ENCODE measurements at places on chromosomes 1 and 21.

- no peak for DNase-seq
These were observed 6.5 kb upstream of the IL6R start for GRCh38 chr1:154398678-154399077.

DNA sequence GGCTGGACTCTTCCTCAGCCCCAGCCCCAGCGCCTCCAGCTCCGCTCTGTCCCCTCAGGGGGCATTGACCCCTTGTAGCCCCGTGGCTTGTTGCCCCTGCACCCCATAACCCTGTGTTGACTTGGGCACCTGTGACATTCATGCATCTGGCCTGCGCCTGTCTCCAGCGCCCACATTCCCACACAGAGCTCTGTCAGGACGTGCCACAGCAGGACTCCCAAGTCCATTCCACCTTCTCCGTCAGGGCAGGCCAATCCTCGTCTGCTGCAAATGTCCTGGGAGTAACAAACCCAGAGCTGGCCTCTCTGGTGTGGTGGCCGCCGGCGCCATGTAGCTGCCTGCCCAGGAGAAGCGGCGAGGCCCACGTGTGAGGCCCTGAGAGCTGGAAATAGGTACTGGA, 60.6 kb downstream of the AGPAT3 start:
- no peak for DNase-seq

DNA sequence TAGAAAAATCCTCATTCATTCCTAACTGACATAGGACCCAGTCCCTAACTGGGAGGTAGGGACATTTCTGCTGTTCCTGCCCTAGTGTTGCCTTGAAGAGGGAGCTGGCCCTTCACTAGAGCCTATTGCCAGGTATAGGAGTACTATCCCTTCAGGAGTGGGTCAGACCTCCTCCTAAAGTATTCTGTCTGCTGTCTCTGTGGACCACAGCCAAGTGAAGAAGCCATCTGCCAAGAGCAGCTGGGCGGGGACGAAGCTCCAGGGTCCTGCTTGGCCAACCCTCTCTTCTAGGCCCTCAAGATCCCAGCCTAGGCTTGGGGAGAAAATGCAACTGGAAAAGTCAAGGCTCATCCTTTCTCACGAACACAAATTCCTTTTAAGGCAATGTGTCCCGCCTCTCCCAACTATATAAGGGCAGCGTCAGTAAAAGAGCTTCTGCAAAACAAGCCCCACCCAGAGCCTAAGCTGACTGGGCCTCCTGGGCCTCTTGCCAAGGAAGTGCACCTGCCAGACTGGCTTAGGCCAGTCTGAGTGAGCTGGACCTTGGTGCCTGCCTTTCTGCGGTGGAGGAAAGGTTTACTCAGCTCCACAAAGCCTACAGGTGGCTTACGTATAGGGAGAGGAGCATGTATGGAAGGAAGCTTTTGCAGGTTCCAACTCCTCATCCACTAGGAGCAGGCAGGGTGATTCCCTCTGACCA, 638 bp upstream of the TUFT1 start:
- DNase-seq: no peak

DNA sequence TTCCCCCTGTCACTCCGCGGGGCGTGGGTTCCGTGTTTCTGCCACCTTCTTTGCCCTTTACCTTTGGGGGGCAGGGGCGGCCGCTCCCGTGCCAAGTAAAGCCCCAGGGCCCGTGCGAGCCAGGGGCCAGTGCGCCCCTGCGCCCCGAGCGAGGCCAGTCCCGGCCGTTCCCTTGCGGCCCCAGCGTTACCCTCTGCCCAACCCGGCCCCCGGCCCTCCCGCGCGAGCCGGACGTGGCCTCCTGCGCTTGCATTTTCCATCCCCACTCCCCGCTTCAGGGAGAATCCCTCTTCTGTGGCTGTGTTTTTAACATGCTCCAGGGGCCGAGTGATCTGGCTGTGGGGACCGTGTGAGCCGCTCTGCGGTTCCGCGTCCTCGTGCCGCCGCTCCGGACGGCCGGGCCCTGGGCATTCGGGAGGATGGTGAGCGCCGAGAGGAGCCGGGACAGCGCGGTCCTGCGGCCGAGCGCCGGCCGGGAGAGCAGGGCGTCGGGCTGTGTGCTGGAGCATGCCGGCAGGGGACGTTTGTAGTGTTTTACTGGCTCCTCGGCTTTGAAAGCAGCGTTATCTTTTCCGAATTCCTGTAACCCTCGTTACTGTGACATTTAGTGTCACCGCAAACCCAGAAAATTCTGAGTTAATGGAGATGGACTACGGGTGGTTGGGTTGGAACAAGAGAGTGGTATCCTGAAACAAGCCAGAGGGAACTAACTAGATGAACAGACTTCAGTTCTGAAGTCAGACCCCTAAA, 1.0 kb downstream of the GALNT2 start:
- no peak for DNase-seq

DNA sequence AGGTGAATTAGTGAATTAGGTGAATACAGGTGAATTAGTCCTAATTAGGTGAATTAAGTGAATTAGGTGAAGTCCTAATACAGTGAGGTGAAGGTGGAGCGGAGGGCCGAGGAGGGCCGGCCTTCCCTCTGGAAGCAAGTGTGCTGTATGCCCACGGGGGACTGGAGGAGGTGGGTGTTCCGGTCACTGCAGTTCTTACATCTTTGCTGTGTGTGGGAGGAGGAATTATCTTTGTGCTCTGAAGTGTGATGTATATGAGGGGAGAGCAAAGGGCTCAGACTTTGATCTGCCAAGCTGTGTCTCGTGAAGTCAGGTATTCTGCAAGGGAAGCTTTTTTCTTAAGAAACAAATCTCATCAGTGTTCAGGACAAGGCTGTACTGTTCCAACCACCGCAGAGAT, 45.4 kb downstream of the AGPAT3 start:
- no peak for DNase-seq

DNA sequence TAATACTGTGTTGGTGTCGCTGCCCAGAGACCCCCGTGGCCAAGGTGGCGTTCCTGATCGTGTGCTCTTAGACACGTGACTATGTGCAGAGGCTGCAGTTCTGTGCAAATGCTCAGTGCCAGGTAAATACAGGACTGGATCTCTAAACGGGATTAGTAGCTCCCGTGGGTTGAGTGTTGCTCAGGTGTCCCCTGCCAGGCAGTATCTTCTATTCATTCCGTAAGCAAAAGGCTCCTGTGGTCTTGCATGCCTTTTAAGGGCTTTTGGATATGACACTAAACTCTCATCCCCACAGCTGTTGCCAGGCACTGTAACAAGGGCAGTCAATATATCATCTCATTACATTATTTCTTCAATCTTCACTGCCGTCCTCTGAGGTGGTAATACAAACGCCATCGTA, 94.2 kb upstream of the MAP1LC3C start:
- no peak for DNase-seq

DNA sequence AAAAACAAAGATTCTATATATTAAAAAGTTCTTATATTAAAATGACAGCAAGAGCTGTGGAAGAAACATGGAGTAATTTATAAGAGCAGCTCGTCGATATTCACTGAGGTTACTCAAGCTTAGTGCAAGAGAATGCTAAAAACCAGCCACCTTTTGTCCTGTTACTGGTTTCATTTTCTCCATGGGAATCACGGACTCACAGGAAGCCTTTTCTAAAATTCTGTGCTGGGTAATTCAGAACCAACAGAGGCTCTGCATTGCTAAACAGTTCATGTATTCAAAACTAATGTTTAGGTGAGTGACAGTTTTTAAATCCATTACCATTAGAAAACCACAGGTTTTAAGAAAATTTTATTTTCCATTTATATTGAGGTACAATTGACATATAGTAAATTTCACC, 147.8 kb upstream of the MAP1LC3C start:
- DNase-seq: no peak

DNA sequence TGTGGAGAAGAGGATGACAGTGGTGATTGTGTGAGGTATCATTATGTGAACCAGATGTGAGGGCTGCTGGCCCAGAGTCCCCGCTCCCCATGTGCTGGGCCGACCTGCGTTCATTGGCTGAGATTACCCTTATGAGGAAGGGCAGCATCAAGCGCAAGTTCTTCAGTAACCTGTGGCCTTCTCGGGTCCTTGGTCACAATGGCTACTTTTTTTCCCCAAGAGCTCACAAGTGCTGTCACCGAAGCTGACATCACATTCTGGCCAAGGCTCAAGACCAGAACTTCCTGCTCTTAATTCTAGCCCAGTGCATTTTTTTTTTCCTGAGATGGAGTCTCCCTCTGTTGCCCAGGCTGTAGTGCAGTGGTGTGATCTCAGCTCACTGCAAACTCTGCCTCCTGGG, 262.9 kb downstream of the RHOU start:
- DNase-seq: no peak
